ENCODE measurements at places on chromosomes 11 and 22.

DNA sequence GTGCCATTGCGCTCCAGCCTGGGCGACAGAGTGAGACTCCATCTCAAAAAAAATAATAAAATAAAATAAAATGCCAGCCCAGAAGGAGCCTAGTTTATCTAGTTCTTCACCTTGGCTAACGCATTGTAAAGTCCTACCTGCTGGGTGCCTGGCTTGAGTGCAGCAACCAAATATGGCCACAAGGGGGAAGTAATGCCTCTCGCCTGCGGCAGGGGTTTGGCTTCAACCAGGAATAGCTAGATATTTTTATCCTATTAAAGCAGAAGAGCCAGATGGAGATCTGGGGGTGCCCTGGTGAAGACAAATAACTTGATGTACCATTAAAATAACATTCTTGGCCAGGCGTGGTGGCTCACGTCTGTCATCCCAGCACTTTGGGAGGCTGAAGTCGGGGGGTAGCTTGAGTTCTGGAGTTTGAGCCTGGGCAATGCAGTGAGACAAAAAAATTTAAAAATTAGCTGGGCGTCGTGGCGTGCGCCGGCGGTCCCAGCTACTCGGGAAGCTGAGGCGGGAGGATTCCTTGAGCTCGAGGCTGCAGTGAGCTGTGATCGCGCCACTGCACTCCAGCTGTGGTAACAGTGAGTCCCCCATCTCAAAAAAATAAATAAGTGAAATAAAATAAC is 20.6 kb upstream of the PLEKHB1 start:
- peak; percentile 37 for DNase-seq

DNA sequence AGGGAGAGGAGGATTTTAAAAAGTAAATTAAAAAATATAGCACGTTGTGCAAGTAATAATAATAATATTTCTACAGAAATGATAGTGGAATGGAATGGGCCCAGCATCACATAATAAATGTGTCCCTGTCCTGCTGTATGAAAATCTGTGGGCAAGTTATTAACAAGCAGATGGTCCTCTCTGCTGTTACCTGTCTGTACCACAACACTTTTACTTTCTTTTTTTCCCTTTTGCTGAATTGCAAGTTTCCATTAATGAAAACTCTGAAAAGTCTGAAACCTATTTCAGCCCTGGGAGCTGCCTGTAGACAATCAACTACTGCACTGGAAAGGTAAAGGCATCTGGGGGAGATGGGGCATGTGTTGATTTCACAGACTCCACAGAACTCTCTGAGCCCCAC is 937.1 kb downstream of the OPCML start:
- no peak for DNase-seq

DNA sequence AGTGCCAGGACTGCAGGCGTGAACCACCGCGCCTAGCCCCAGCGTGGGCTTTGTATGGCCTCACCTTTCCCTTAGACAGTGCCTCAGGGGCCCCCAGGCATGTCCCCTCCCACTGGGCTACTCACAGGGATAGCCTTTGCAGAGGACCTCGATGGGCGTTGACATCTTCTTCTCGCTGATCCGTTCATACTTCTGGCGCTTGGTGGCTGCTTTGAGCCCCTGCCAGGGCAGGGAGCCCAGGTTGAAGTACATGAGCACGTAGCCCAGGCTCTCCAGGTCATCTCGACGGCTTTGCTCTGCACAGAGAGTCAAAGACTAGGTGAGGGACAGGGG is 17.5 kb downstream of the CSNK1E start:
- DNase-seq = no peak

- peak; percentile 25 for DNase-seq
Observed at GRCh38 chr22:45612451-45612901, 59.2 kb upstream of the ATXN10 start.

DNA sequence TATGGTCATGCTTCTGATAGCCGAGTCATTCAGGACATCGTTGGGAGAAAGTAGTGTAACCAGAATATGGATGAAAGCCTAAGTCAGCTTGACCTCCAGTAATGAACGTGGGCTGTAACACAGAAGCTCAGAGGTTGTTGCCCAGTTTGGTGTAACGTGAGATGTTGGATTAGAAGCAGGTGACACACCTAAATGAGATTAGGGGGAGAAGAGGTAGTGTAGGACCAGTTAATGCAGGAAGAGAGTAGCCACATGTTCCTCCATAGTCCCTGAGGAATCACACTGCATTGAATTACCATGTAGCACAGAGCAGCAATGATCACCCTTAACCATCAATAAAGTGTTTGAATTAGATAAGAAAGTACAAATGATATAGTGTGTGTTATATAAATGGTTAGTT is 20.4 kb downstream of the FBXO7 start:
- no peak for DNase-seq
